ENCODE measurements at places on chromosomes 2 and 18.

GRCh38 chr2:120622159-120622869, 113.4 kb upstream of the GLI2 start:
- DNase-seq = no peak

DNA sequence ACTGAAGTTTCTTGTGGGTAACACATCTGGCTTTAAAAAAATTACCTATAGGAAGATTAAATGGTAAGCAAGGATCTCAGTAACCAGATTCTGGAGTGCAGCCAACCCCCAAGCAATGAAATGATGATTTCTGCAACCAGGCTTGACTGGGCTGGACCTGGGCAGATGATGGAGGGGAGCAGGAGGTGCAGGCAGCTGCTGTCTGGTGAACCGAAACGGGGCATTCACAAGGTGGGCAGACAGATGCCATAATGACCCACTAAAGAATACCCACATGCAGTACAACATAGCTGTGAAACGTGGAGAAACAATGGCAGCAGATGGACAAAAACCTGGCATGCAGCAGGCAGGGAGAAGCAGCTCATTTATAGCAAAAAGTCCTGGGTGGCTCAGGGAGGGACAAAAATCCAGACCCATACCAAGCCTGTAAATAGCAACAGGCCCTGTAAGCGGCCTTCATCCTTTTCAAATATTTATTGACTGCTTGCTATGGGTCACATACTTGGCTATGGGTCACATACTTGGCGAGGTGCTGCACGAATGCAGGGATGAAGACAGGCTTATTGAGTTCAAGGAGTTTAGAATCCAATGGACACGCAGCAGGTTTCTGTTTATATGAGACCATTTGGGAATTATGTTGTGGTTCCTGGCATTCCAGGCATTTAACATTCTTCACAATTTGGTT, 244.7 kb downstream of the HRH4 start:
- DNase-seq = no peak

- no peak for DNase-seq
Observed at GRCh38 chr2:182132605-182133004, 147.0 kb downstream of the PPP1R1C start.

DNA sequence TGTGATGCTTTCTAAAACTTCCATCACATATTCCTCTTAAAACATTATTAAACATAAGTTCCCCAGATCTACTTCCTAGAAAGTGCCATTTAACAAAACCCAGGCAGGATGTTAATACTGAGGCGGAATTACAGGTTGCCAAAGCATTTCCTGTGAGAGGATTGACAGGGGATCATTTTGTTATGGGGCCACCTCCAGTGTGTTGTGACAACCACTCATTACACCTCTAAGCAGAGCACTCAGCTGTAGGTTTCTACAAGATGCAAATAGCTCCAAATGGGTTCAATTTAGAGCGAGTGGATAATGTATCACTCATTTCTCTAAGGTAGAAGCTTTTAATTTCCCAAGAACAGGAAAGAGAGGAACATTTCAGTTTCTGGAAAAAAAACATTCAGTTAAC, 1429.5 kb upstream of the ACVR2A start:
- no peak for DNase-seq

GRCh38 chr18:25080211-25080610, 271.8 kb downstream of the ZNF521 start:
- DNase-seq = no peak

GRCh38 chr2:218060118-218060517, 8.9 kb upstream of the RUFY4 start:
- no peak for DNase-seq

- no peak for DNase-seq
Observed at GRCh38 chr2:169080250-169081069, 11.1 kb downstream of the DHRS9 start.

- DNase-seq = no peak
Observed at GRCh38 chr2:105631922-105632321, 112.8 kb upstream of the NCK2 start.

DNA sequence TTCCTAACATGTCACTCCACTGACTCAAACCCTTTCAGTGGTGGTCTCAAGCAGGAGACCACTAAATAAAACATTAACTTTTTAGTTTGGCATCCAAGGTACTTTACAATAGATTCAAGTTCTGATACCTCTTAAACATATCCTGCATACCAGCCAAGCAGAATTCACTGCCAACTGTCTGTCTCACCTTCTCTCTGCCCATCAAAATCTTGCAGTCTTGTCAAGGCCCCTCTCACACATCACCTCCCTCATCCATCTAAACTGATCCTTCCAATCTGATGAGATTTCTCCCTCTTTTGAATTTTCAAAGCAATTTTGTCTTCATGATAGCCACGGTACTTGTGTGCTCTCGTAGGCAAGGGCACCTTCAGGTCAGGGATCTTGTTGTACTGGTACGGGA, 43.7 kb downstream of the SATB2 start:
- DNase-seq = no peak

DNA sequence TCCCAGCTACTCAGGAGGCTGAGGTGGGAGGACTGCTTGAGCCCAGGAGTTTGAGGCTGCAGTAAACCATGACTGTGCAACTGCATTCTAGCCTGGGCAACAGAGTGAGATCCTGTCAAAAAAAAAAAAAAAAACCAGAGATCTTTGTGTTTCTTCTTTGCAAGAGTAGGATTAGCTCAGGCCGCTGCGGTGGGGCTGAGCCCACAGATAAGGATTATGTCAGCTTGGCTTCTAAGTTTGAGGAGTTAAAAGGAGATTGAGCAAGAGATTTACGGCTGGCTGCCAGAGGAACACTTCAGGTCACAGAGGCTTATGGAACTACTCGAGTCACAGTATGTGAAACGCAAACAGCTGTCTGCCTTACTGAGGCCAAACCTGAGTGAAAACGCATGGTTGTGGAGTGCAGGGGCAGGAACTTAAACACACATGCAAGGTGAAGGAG, 146.7 kb upstream of the L3MBTL4 start:
- no peak for DNase-seq

GRCh38 chr18:34965566-34965965, 75.6 kb upstream of the MAPRE2 start:
- no peak for DNase-seq

GRCh38 chr2:160409480-160409879, 84.1 kb downstream of the RBMS1 start:
- DNase-seq = no peak

DNA sequence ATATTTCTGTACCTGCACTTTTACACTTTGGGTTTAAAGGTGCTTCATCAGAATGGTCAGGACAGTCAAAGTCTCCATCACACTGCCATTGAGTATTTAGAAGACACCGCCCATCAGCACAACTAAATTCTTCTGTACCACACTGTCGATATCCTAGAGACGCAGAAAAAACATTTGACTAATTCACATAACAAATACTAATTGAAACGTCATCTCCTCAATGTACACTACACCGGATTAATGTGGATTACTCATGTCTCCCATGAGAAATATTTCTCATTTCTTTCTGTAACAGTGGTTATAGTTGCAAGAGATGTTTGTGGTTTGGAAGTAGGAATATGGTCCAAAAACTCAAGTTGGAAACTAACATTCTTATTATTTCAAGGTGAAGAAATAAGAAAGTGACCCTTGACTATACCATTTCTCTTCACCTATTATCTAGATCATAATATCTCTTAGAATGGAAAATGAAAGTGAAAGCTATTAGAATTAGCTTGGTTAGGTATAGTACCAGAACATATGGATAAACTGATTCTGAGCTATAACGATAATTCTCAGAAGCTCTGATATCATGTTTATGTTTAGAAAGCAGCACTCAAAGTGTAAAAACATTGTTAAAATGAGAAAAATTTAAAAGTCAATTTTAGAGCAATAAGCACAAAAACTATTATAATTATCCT, 1627.7 kb downstream of the LRP1B start:
- no peak for DNase-seq

DNA sequence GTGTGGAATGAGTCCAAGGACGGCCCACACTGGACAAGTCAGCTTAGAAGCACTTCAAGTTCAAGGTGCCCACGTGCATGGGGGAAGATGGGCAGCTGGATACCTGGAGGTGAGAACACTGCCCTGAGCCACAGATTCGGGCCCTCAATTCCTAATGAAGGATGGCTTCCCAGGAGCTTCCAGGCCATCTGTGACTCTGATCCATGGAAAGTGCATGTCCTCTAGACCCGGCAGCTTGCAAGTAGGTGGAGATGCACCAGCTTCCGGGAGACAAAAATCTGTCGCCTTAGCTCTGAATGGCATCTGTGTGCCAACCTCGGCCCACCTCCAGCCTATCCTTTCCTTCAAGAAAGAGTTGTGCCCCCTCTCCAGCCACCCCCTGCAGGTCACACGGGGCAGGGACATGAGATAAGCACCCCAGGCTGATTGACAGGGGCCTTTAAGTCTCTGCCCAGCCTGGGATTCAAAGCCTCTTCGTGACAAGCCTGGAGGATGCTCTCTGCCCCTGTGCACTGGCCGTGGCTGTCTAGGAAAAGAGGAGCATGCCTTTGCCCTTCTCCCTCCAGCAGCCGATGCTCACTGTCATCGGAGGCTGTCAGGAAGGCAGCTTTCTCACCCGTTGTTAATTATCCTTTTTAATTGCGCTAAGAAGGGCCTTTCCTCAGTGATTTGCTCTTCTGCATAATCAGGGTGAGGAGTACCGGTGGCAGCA, 65.5 kb downstream of the BIN1 start:
- DNase-seq = no peak

DNA sequence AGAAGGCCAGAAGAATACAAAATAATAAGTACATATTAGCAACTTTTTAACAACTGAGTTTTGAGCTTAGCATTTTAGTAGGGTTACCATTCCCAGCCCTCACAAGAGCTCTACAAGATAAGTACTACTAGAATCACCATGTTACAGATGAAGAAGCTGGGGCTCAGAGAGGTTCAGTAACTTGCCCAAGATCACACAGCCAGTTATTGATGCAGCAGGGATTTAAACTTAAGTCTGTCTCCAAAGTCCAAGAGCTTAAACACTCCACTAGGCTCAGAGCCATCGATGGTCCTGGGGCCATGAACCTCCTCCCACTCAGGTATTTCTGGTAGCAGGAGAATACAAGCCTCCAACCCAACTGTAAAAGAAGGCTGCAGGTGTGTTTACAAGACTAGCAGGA, 30.8 kb downstream of the TNS1 start:
- no peak for DNase-seq

DNA sequence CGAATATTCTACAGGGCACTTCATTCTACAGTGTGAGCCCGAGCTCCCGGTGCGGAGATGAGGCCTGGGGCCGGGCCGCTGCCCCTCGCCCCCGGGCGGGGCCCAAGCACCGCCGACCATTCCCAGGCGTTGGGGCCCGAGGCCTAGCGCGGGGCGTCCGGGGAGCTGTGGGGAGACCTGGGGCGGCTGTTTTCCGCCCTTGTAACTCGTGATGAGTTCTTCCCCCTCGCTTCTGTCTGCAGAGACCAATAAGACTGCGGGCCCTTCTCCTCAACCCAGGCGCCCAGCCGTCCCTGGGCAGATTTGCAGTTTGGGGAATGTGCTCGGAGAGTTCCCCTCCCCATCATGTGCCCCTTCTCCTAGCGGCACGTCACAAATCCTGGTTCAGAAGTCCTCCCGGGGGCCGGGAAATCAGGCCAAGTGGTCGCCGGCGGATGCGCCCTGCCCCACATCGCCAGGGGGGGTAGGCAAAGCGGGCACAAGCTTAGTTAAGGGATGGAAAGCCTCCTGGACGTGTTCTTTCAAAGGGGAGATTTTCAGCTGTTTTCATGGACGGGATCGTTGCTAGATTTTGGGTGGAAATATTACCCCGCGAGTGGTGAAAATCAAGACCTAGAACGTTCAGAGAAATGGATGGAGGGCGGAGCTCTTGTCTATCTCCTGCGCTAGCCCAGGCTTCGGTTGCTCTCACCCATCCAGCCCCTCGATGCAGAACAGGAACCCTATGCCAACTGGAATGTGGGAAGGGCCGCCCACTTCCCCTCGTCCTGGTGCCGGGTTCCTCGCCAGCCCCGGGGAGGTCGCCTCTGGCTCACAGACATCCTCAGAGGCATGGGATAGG, 18.8 kb upstream of the HAAO start:
- no peak for DNase-seq

- no peak for DNase-seq
Observed at GRCh38 chr2:109234355-109234754, 105.3 kb downstream of the SH3RF3 start.

DNA sequence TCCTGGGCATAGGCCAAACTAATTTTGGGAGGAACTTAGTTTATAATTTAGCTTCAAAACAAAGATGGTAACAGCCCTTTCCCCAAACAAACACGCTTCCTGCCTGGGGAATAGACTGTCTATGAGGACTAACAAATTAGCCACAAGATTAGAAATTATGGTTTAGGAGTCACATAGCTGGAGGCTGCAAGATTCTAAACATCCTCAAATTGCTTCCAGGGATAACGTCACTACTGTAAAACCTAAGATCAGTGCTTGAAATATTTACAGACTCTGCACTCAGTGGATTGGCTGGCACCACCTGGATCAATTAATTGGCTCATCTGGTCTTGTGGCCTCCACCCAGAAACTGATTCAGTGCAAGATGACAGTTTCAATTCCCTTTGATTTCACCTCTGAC, 118.0 kb upstream of the TACR1 start:
- no peak for DNase-seq

GRCh38 chr2:160042054-160042453, 20.4 kb downstream of the PLA2R1 start:
- DNase-seq = no peak

DNA sequence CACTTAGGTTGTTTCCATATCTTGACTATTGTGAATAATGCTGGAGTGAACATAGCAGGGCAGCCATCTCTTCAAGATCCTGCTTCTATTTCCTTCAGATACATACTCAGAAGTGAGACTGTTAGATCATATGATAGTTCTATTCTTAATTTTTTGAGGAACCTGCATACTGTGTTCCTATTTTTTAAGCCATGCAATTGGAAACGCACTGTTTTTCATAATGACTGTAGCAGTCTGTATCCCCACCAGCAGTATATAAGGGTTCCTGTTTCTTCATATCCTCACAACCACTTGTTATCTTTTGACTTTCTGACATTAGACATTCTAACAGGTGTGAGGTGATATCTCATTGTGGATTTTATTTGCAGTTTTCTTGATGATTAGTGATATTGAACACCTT, 15.5 kb downstream of the NEURL3 start:
- no peak for DNase-seq

DNA sequence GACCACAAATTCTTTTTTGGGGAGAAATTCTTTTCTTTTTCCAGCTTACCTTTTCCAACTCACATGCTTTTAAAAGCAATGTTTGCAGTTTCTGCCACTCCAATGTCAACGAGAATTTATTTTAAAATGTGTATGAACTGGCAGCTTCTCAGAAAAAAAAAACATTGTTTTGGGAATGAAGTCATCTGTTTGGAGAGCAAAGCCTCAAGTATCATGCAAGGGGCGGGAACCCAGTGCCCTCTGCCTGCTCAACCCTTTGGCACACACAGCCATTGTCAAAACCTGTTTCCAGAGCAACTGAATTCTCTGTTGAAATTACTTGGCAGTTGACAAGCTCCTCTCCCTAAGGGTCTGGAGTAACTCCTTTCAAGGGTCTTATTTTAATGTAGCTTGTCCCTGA, 128.5 kb downstream of the QPCT start:
- DNase-seq = no peak

DNA sequence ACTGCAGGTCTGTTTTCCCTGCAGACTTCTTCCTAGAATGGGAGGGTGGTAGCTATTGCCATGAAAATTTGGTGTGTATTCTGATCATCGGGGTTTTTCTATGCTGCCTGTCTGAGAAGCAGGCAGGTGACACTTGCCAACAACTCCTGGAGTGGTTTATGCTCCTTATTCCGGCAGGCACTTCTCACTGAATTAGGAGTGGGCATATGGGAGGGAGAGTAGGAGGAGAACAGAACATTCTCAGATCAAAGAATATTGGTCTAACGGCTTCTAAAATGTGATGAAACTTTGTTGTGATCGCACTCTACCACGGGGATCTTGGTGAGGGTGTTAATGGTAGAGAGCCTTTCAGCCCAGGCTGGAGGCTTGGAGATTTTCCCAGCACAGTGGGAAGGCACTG, 480.8 kb downstream of the PLCL1 start:
- no peak for DNase-seq

All from natural killer cell treated with Interleukin-12 subunit alpha and Interleukin-12 subunit beta and Interleukin-15 and Interleukin-18, amount 100 ng/mL, for 72 hours (primary cell).